ENCODE measurements at places on chromosomes 12 and 14.

GRCh38 chr12:44812062-44812461 is 64.1 kb downstream of the NELL2 start:
- peak; percentile 1 for DNase-seq

GRCh38 chr12:5276327-5276880 is 155.5 kb upstream of the NTF3 start:
- no peak for DNase-seq

- DNase-seq = no peak
Observed at GRCh38 chr12:46572644-46573346, 200.2 kb upstream of the SLC38A2 start.

DNA sequence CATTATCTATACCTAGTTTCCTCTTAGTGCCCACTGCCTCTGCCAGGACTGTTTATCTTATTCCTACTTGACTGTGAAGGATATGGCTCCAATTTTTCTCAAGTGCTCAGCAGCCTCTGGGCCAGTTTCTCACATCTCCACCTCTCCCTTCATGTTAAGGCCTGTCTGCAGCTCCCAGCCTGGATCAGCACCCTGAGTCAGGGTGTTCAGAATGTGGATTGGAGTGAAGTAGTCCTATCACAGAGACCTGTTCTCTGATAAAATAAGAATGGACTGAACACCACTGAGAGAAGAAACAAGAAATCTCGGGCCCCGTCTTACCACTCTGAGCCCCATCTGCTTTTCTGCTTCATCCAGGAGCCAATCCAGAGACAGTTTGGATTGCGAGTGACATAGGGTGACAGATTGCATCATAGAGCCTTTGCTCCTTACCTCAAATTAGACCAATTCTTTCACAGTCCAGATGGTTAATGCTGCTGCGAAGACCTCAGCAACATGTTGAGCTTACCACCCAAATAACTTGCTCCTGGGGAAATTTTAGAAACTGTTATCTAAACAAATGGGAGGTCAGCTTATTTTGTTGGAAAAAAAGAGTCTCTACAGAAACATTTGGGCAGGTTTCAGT is 473.1 kb downstream of the PDZRN4 start:
- no peak for DNase-seq

GRCh38 chr14:69423279-69423678 is 24.8 kb downstream of the SLC39A9 start:
- no peak for DNase-seq

DNA sequence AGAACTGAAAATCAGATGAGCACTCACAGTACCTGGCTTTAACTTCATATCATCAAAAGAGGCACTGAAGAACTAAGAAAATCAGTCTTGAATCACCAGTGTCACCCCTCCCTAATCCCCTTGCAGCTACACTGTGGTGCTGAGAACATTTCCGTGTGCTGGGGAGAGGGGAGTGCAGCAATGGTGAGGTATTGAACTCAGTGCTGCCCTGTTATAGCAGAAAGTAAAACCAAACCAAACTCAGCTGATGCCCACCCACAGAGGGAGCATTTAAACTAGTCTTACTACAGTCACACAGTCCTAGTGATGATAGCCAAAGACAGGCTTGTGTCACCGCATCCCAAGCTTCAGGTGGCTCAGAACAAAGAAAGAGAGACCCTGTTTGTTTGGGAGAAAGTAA is 122.1 kb downstream of the CPNE8 start:
- DNase-seq = no peak

DNA sequence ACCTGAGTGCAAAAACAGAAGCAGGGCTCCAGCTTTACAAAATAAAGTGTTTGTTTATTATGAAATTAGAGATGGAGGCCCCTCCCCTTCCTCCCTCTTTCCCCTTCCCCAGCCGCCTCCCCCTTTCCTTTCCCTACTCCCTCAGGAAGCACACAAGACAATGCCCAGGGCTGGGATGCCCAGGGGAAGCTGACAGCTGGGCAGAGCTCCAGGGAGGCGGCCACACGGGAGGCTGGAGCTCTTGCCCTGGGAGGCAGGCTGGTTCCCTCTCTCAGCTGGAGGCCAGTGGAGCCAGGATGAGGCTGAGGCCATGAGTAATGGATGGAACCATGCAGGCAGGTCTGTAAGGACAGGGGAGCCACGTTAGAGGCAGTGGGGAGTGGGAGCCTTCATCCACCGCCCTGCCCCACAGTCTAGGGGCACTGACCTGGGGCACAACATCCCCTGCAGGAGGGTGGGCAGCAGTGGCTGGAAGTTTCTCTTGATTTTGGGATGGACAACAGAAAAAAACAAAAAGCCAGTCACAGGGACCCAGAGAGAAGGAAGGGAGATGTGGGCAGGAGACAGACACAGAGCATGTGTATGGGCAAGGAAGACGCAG is 5.1 kb downstream of the PSMB11 start:
- no peak for DNase-seq

- no peak for DNase-seq
Observed at GRCh38 chr12:14814014-14814413, at the start of gene SMCO3. Gene SMCO3, minus strand, starts transcription at chr12:14814182. Its CDS starts 7,502 bp downstream, at chr12:14806680.
